ENCODE measurements at places on chromosomes 4 and X. TPM values are rescaled to one million over a fixed set of nuclear protein-coding genes. Genes with fewer than 3 reads are reported as not detected.

Gene TRAM1L1
- total RNA-seq = 2.0 TPM

Gene EDA
- 15.1 TPM for total RNA-seq

Gene CXXC4
- total RNA-seq = 2.4 TPM

GRCh38 chr4:168524006-168524405 lies 27.2 kb downstream of the PALLD start:
- no peak for DNase-seq
- H3K4me3 ChIP-seq = no peak overlapping the region
- H3K36me3 ChIP-seq = no peaks in the 10 kb centered on the region
- H3K27me3 ChIP-seq = no peaks in the 10 kb centered on the region
- H3K27ac ChIP-seq = no peak overlapping the region
- peaks cover 11% of the 10 kb centered on the region for H3K4me1 ChIP-seq

DNA sequence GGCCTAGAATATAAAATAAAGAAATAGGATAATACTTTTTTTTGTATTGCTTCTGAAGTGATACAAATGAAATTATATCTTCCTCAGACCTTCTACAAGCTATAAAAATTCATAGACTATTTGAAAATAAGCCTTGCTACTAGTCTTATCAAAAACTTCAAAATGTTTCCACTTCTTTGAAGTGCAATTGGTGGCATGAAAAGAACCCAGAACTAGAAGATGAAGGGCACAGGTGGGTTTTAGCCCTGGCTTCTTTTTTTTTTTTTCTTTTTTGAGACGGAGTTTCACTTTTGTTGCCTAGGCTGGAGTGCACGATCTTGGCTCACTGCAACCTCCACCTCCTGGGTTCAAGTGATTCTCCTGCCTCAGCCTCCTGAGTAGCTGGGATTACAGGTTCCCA lies 44.2 kb downstream of the GSX2 start:
- no peak overlapping the region for H3K27ac ChIP-seq
- no peak overlapping the region for H3K4me3 ChIP-seq
- no peak for DNase-seq
- no peaks in the 10 kb centered on the region for H3K27me3 ChIP-seq
- no peaks in the 10 kb centered on the region for H3K36me3 ChIP-seq
- no peaks in the 10 kb centered on the region for H3K4me1 ChIP-seq

GRCh38 chrX:137118136-137118535 lies 84.3 kb upstream of the GPR101 start:
- H3K4me1 ChIP-seq = no peaks in the 10 kb centered on the region
- H3K4me3 ChIP-seq = no peak overlapping the region
- no peak for DNase-seq
- H3K36me3 ChIP-seq = peaks cover 6% of the 10 kb centered on the region

GRCh38 chr4:175891851-175892250 lies 79.8 kb upstream of the GPM6A start:
- no peak overlapping the region for H3K27ac ChIP-seq
- H3K4me1 ChIP-seq = peaks cover 7% of the 10 kb centered on the region
- no peaks in the 10 kb centered on the region for H3K27me3 ChIP-seq
- DNase-seq = no peak

GRCh38 chr4:181933471-181933870 lies 309.7 kb upstream of the TENM3 start:
- no peak overlapping the region for H3K4me3 ChIP-seq
- H3K27me3 ChIP-seq = no peaks in the 10 kb centered on the region
- DNase-seq = no peak
- peaks cover 29% of the 10 kb centered on the region for H3K36me3 ChIP-seq
- H3K27ac ChIP-seq = no peak overlapping the region

GRCh38 chr4:158208963-158209640 lies 1.2 kb upstream of the TMEM144 start:
- H3K4me3 ChIP-seq = no peak overlapping the region
- H3K36me3 ChIP-seq = no peaks in the 10 kb centered on the region
- peaks cover 17% of the 10 kb centered on the region for H3K4me1 ChIP-seq
- no peak overlapping the region for H3K27ac ChIP-seq
